Effector memory CD8-positive, alpha-beta T cell (primary cell): ENCODE measurements at places on chromosomes 12 and 14.

DNA sequence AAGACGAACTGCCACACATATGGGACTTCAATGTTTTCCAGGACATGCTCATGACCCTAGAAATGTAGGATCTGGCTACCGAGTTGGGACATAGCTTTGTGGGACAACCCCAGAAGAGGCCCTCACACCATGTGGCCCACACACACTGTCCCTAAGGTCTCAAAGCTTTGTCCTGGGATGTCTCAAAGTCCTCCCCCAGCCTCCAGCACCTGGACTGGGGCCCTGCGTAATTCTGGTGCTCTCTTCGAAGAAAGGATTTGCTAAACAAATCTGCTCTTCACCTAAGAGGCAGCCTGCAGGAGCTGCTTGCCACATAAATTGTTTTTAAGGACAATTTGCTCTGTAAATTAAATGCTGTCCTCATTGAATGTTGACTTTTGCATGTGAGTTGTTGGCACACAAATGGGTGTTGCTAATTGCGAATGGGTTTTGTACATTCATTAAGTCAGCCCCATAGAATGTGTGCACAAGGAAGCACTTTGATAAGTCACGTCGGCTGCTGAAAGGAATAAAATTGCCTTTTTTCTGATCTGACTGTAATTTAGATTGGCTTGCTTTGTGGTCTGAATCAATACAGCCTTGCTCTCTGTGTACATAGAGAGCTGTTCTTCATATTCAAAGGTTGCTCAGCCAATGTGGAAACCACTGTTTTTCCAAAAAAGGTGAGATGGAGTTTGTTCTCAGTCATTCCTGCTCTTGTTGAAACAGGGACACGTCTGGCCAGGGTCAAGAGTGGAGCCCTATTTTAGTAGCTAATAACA is 161.6 kb upstream of the PWP1 start:
- DNase-seq = no peak

- DNase-seq = no peak
These were observed 28.2 kb upstream of the KCNA1 start for GRCh38 chr12:4881266-4882064.

DNA sequence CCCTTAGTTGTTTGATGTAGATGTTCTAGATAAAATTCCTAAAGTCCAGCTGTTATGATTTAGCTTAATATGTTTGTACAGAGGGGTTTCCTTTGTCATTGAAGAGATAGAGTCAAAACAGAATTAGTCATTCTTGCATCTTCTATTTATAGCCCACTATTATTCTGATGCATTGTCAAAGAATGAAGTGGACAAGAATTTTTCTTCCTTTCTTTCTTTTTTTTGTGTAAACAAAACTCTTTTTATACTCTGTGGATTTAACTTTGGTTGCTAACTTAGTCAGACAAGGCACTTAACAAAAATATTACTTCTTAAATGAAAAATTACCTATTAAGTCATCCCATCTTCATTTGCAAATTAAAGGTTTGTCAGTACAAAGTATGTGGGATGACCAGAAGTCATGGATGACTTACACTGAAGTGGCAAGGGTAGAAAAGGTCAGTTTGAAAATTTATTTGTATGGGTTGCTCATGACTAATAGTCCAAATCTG is 215.6 kb upstream of the DDHD1 start:
- no peak for DNase-seq

DNA sequence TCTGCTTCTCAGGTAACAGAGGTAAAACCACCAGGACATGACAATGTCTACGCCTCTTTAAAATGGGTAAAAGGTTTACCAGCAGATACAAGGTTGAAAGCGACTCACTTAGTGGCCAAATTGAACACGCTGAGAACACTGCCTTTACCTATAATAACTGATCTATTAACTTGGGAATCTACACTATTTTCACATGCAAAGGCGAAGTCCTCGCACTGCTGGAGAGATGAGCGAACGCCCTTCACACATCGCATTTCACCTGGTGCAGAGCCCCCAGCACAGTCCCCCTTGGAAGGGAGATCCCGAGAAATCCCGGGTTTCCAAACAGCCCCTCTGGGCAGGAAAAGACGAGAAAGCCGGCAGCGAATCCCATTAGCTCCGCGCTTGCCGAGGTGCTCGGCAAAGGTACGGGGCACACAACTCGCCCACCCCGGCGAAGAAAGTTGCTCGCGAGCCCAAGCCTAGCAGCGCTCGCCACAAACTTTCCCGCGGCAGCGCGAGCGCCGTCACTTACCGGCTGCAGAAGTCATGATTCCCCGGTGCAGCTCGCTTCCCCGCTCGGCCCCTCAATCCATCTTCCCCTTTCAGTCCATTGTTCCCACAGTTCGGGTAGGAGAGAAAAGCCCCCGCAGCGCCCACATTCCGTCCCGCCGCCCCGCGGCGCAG is 423 bp downstream of the FGD6 start:
- DNase-seq = no peak

DNA sequence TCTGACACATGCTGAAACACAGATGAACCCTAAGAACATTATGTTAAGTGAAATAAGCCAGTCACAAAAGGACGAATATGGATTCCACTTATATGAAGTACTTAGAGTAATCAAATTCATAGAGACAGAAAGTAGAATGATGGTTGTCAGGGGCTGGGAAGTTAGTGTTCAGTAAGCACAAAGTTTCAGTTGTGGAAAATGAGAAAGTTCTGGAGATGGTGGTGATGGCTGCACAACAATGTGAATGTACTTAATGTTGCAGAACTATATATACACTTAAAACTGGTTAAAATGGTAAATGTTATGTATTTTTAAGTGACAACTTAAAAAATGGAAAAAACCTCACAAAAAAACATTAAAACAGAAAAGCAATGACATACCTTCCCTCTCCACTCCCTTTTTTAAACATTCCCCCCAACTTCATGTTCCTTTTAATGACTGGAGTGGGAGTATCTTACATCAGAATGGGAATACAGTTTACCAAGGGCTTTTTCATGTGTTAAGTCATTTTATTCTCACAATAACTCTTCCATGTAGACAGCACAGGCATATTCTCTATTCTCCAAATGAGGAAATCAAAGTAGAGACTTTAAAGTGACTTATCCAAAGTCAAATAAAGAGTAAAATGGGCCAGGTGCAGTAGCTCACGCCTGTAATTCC is 24.0 kb downstream of the BTBD7 start:
- no peak for DNase-seq

DNA sequence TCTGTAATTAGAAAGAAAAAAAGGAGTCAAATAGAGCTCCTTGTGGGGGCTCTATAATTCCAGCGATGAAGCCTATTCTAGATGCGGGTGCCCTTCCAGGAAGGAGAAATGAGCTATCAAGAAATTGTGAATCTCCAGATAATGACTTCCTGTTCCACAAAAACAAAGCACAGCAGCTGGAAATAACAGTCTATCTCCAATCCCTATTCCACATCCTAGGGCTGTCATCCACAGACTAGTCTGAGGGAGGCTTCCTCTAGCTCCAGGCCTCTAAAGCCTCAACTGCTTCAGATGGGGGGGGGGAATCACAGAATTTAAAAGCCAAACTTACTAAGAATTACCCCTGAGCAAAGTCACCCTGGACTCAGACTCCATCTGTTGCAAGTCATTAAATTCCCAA is 77.4 kb upstream of the GTF2A1 start:
- no peak for DNase-seq

DNA sequence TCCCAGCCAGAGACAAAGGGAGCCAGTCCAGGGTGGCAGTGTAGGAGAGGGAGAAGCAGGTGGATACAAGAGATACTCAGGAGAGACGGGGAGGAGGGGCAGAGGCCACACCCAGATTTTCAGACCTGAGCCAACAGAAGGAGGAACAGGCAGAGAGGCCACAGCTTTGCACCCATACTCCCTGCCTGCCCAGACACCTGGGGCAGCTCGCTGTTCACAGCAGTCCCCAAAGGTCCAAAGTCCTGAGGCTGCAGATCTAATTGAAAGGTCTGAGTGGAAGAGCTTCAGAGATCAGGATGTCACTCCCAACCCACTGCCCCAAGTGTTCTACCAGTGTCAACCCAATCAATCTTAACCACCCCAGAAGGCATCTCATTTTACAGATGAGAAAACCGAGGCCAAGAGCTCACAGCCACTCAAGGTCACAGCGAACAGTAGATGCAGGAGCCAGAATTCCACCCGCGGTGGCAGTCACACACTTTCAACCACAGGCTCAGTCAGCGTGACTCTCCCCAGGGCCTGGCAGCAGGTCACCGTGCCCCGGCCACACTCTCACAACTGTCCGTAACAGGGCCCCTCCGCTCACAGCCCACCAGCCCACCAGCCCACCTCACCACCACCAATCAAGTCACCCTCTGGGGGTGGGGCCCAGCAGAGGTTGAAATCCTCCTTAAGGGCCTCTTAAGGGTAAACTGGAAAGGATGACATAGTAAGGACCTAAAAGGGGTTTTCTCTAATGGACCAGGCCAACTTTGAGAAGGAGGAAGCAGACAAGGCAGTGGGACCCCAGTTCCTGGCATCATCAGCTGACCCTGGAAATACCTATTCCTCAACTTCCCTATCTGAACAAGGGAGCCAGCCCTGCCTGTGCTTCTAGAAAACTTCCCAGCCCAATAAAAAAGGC is 33.3 kb downstream of the ACTN1 start:
- no peak for DNase-seq

DNA sequence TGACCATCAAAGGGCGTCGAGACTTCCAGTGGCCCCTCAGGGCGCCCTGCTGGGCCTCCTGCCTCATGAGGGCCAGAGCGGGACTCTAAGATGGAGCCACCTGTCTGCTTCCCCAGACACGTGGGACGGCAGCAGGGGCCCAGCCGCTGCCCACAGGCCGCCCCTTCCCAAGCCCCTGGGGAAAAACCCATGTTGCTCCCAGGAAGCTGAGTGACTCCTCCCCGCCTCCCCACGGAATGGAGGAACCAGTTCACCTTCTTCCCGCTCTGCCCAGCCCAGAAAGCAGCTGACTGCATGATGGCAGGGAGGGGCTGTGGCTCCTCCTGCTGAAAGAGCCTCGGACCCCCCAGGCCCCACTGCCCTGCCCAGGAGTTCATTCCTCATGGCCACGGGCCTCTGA is 14.9 kb downstream of the RAB35 start:
- DNase-seq = no peak

DNA sequence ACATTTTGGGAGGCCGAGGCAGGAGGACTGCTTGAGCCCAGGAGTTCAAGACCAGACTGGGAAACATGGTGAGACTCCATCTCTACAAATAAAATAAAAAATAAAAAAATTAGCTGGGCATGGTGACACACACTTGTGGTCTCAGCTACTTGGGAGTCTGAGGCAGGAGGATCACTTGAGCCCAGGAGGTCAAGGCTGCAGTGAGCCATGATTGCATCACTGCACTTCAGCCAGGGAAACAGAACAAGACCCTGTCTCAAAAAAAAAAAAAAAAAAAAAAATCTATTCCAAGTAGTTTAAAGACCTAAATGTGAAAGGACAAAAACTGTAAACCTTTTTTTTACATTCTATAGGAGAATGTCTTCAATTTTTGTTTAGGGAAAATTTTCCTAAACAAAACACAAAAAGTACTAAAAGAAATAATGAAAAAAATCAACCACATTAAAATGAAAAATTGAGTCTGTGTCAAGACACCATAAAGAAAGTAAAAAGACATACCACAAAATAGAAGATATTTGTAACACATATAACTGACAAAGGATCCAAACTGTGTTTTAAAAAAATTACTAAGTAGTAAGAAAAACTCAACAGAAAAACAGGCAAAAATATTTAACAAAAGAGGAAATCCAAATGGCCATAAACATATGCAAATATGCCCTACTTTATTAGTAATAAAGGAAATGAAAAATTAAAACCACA is 17.0 kb downstream of the TMEM116 start:
- no peak for DNase-seq

DNA sequence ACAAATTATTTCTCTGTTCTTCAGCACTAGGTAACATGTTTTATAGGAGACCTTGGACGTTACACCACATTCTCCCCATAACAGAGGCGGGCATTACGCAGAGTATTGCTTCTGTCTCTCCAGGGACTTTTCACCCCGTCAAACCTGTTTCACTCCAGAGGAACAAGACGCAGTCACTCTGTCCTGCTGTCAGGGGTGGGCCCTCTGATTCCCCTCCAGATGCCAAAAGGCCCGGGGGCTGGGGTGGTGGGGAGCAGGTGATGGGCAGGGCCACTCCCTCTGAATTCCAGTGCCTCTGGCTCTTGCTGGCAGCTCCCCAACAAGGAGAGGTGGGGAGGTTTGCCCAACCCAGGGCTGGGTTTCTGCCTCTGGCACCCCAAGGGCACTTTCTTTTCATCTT is 71.9 kb downstream of the NTF3 start:
- no peak for DNase-seq

DNA sequence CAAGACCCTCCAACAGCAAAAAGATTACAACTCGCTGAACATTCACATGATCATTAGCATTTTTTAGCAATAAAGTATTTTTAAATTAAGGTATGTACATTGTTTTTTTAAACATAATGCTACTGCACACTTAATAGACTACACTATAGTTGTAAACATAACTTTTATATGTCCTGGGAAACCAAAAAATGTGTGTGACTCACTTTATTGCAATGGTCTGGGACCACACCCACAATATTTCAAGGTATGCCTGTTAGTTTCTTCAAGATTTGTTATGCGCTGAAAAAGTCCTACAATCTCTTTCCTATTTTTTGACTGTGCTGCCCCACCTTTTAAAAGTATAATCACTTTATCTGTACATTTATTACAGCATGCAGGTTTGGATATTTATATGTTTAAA is 30.4 kb upstream of the PCNX4 start:
- DNase-seq = no peak

DNA sequence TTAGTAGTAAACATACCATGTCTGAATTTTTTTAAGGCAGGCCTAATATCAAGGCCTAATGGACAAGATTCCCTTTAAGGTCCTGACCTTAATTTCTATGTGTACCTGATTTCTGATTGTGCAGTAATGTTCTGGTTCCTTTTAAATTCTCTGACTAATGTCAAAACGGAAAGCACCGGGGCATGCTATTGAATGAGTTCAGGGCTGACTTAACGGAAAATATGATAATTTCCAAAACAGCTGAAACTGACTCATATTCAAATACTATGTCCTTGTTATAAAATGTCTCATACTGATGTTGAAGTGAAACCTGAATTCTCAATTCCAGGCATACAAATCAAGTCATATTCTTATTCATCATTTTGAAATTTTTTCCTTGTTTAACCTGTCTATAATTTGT is 6.7 kb downstream of the TAS2R43 start:
- DNase-seq = no peak

GRCh38 chr14:95675486-95675885 is 10.7 kb upstream of the TCL1B start:
- no peak for DNase-seq

- DNase-seq = no peak
These were observed 1139.4 kb downstream of the TMEM121 start for GRCh38 chr14:106665814-106666213.
